ENCODE measurements at places on chromosomes 6 and 20.

DNA sequence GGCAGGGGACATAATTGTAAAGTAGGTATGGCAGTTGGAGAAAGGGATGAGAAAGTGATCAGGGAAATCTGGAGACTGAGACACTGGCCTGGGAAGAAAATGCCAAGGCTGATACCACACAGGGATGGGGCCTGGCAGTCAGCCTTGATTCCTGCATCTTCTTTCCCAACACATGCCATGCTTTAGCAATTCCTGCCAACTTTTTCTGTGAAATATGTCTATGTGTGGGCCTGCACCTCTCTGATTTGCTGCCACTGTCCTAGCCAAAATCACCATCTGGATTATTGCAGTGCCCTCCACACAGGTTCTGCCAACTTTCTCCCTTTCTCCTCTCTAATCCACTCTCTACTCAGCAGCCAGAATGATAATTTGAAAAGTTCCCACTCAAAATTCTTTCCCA is 759.8 kb upstream of the CITED2 start:
- no peak for DNase-seq

- no peak for DNase-seq
Observed at GRCh38 chr6:135506270-135506997, 8.9 kb upstream of the AHI1 start.

GRCh38 chr20:3854462-3854871 is 7.8 kb downstream of the MAVS start:
- no peak for DNase-seq

- DNase-seq: no peak
Observed at GRCh38 chr20:63695424-63696305, 787 bp upstream of the TNFRSF6B start.

DNA sequence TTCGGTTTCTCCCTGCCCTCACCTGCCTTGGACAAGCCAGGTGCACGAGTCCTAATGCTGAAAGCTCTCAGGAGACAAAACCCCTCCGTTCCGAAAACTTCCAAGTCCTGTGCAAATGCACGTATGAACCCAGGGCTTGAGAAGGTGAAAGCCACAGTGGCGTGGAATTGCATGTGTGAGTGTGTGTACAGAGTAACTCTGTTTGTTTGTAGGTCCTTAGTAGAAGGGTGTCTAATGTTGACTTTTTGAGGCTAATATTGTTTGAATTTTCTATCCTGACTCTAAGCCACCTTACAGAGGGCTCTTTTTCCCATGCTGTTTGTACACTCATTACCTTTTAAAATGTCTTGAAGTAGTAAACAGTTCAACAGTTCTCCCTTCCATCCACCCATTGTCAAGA is 129.1 kb downstream of the FOXA2 start:
- DNase-seq: no peak

DNA sequence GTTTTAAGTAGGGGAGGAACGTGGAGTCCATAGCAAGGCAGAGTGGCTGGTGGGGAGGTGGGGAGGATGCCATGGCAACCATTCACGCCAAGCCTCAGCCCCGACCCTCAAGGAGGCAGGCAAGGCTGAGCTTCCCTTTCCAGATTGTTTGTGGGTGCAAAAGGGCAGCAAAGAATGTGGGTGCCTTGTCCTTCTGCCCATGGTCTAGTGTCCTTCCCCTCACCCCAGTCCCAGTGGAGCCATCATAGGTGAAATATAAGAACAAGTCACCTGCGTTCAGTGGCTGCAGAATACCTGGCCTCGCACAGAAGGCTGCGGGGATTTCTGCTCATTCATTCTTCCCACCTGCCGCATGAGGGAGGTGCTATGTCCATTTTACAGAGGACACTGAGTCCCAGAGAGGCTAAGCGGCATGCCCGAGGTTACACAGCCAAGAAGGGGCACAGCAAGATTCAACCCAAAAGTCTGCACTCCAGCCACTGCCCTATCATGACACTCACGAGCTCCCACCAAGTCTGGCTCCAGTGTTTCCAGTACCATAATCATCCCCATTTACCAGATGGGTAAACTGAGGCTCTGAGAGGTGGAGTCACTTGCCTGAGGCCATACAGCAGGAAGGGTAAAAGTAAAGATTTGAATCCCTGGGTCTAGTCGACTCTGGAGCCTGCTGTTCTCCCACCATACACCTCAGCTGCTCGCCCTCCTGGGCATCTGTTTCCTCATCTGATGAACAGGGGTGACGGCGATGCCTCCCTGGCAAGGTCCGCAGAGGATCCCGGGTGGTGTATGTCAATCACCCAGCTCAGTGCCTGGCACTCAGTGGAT is 100.8 kb downstream of the CEBPB start:
- no peak for DNase-seq

DNA sequence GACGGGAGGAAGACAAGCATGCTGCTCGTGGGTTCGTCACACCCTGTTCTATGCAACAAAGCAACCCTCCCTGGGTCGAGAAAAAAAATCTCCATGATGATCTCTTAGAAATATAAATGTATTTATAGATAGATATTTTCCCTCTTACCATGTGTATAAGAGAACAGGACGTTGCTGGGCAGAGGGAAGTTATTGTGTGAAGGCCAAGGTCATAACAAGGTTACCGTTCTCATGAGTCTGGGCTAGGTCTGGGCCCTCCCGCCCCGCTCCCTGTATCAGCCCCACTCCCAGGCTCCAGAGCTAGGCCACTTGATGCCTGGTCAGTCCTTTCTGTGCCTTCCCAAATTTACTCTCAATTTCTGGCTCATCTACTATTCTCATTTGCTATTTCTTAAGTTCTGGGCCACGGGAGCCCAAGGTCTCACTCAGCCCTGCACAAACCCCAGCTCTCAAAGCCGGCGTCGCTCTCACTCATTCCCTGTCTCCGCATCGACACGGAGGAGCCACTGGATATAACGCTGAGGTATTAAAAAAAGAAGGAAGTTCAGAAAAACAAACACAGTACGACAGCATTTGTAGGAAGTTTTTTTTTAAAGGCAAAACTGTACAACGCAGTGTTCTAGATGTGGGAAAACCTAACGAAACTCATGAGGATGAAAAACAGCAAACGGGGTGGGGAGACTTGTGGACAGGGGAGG is 96.8 kb downstream of the PSMG4 start:
- DNase-seq: no peak

- no peak for DNase-seq
Observed at GRCh38 chr20:53493311-53493857, 100.3 kb downstream of the ZNF217 start.

DNA sequence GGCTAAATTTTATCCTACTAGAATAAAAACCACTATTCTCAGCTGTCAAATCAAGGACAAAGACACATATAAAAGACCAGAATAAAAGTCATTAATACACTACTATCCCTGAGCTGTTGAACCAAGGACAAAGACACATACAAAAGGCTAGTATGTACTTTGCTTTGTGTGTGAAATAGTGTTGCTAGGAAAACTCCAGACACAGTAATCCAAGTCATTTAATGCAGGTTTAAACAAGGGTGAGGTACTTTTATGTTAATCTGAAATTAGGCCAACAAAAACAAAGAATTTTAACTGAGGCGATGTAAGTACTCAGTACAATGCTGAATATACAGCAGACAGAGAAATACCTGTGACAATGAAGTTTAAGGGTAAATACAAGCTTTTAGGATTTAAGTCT is 18.9 kb downstream of the GCLC start:
- DNase-seq: no peak

GRCh38 chr6:107665382-107665781 is 158.7 kb downstream of the SCML4 start:
- no peak for DNase-seq

DNA sequence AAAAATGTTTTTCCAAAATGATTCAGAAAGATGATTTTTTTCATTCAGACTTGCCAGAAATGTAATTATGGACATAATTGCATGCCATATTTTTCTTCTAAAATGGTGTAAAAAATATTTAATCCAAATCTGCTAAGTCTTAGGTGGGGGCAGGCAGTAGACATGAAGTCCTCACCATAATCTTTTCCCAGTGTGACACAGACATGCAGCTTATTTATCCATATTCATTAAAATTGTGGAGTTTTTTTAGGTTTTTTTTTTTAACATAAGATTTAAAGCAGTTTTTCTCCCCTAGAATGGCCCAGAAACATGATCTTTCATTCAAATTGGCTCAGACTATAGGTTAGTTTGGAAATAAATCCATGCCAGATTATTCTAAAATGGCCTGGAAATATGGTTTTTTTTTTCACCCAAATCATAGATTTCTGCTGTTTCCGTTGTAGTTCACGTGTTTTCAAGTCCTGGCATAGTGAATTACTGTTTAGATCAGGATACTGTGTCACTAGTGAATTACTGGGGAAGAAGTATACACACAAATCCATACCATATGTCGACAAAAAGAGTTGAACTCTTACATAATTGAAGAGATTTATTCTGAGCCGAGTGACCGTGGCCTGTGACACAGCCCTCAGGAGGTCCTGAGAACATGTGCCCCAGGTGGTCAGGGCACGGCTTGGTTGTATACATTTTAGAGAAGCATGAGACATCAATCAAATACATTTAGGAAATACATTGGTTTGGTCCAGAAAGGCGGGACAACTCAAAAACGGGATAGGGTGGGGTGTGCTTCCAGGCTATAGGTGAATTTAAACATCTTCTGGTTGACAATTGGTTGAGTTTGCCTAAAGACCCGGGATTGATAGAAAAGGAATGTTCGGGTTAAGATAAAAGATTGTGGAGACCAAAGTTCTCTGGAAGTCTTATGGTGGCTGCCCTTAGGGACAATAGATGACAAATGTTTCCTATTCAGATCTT is 33.9 kb downstream of the ZNF133 start:
- no peak for DNase-seq

GRCh38 chr20:62907384-62908317 is 18.7 kb downstream of the DIDO1 start:
- DNase-seq: no peak

GRCh38 chr6:101845621-101846020 is 452.1 kb downstream of the GRIK2 start:
- DNase-seq: no peak

DNA sequence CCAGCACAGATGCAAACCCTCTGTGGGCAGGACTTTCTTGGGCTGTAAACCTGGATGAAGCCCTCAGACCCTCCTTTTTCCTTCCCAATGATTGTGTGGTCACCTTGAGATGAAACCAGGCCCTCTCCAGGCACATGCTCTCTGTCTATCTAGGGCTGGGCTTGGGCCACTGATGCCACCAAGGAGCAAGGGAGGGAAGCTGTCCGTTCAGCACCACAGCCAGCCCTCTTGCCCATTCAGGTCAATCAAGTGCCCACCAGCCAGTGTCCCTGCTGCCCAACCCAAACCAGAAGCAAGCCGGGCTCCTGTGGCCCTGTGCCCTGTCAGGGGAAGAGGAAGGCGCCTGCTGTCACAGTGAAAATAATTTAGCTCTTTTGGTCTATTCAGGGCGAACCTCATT is 8.0 kb downstream of the STMN3 start:
- no peak for DNase-seq

DNA sequence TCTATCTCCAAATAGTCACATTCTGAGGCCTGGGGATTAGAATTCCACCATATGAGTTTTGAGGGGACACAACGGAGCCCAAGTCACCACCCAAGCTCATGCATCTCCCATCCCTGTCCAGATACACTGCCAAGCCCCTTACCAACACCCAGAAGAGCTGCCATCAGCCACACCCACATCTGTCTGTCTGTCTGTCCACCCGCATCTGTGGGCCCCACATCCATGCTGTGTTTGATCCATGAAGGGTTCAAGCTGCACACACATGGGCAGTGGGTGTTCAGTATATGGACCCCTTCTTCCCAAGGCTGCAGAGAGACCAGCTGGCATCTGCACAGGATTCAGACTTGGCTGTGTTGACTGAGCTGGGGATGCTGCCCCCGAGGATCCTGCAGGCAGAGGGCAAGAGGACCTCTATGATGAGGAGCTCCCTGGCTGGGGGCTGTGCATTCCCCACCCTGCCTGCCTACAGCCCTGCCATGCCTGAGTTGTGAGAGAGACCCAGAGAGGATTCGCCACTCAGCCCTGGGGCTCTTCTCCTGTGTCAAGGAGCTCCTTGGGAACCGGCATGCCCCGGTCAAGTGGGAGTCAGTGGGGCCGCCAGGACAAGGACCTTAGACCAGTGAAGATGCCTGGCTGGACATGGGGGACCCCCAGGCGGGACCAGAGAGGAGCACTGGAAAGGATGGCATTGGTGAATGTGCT is 206.4 kb downstream of the SYNDIG1 start:
- no peak for DNase-seq

- DNase-seq: no peak
Observed at GRCh38 chr6:147078602-147079001, 125.6 kb upstream of the STXBP5 start.

DNA sequence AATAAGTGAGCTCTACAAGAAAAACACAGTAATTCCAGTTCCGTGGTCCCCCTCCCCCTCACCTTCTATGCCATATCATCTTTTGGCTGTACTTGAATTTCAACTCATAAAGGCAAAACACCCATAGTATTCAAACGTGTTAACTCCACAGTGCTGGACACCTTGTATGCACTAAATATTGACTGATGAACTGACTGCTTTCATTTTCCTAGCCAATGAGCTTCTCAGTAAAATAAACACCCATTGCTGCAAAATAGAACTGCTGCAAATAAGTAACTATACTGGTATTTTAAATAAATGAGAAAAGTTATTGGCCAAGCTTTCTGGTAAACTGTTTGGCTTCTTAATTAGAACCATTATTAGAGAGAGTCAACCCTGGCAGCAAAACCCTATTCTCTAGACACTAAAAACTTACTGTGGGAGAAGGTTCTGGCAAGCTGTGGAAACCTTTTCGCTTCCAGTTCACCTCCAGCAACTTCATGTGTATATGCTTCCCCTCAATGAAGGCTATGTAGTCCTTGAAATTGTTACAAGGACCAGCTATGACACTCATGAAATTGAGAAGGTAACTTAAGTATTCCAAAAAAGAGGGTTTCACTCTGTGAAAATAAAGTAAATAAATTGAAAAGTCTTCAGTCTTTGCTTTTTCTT is 86.0 kb downstream of the MBOAT1 start:
- DNase-seq: no peak

GRCh38 chr20:2760952-2761305 is 39.5 kb downstream of the CPXM1 start:
- DNase-seq: no peak

DNA sequence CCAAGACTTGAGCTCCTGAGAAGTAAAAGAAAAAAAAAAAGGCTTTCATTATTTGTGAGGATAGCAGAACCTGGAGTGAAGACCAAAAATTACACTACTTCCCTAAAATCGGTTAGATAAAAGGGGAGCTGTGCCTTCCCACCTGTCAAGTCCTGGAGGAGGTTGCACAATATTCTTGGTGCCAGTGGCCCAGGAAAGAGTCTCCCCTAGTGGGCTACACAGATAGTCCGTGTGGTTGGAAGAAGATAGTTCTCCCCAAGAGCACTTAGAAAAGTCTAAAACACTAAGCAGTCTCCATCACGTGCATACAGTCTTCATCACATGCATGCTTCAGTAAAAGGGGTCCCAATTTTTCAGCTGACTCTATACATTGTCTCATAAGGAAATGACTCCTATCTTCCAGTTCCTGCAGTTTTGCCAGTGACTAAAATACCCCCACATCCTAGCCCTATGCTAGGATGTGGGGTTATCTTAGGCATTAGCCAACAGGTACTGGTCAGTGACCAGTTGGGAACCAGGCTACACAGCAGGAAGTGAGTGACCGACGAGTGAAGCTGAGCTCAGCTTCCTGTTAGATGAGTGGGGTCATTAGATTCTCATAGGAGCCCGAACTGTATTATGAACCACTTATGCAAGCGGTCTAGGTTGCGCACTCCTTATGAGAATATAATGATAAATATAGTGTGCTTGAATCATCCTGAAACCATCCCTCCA is 199.5 kb upstream of the FAM83B start:
- no peak for DNase-seq

GRCh38 chr6:138037009-138037504 is 70.2 kb downstream of the PERP start:
- DNase-seq: no peak

- no peak for DNase-seq
Observed at GRCh38 chr6:15405129-15406068, 159.5 kb downstream of the JARID2 start.
